Esophagus squamous epithelium (tissue), 5 donors: ENCODE measurements at places on chromosomes 2 and 18.

- no peak for DNase-seq
These were observed 1453.9 kb upstream of the NXPH2 start for GRCh38 chr2:140234116-140234515.

DNA sequence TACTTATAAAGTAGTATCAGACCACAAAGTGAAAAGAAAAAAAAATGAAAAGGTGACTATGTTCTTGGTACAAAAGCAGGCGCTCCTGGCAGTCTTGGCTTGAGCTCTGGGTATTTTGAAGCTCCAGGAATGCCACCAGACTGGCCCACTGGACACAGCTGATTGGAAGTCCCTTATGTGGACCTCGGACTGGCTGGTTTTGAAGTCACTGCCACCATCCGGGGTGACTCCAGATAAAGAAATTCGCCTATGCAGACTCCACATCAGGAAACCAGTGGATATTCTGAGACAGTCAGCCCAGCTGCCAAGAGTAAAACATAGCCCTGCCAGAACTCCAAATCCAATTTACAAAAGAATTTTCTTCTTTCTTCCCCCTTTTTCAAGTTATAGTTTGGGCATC lies 28.0 kb downstream of the ACKR3 start:
- no peak for DNase-seq

DNA sequence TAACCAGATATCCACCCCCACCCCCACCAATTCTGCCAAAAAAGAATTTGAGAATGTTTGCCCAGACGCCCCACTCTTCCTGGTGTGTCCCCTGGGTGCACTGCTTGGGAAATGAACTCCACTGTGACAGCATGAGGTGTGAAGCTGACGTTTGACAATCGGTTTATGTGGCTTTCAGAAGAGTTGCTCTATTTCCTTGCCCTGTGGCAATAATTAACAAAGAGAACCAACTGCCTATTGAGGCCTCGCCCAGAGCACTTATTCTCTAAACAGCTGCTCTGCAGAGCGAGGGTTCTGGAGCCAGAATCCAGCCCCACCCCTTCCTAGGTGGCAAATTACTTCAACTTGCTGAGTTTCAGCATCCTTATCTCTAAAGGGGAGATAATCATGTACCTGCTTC lies 115.8 kb upstream of the SIX3 start:
- DNase-seq: no peak

DNA sequence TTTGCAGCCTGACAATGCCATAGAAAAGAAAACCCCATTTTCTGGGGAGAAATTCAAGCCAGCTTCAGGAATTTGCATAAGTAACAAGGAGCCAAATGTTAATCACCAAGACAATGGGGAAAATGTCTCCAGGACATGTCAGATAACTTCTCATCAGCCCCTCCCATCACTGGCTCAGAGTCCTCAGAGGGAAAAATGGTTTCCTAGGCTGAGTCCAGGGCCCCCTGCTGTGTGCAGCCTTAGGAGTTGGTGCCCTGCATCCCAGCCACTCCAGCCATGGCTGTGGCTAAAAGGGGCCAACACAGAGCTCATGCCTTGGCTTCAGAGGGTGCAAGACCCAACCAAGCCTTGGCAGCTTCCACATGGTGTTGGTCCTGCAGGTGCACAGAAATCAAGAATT lies 63.7 kb upstream of the FANCL start:
- no peak for DNase-seq
